ENCODE measurements at places on chromosomes 16 and 17.

DNA sequence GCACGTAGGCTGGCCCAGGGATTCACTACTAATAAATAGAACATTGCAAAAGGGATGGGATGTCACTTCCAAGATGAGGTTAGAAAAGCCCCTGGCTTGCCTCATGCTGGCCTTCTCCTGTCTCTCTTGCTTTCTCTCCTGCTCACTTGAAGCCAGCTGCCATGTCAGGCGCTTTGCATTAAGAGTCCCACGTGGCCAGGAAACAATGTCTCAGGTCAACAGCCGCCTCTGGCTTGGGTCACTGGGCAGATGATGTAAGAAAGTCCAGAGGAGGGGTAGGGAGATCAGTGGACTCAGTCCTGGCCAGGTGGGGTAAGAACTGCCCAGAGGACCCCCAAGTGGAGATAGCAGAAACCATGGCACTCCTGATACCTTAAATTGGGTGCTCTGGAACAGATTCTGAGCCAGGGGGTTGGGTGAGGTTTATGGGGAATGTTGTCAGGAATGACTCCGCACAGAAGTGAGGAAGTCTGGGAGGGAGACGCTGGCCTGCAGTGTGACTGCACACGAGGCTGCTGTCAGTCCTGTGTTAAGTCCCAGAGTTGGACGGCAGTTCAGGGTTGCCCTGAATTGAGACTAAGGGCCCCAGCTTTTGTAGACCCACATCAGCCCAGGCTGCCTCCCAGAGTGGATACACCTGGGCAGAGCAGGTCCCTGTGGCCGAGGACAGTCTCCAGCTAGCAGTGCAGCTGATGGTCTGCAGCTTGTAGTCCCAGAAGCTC lies 17.7 kb downstream of the C16orf82 start:
- no peak for DNase-seq

GRCh38 chr16:1427473-1428461 lies 3.1 kb upstream of the PERCC1 start:
- no peak for DNase-seq

- DNase-seq = no peak
These were observed 74.3 kb downstream of the CA4 start for GRCh38 chr17:60224064-60224463.

DNA sequence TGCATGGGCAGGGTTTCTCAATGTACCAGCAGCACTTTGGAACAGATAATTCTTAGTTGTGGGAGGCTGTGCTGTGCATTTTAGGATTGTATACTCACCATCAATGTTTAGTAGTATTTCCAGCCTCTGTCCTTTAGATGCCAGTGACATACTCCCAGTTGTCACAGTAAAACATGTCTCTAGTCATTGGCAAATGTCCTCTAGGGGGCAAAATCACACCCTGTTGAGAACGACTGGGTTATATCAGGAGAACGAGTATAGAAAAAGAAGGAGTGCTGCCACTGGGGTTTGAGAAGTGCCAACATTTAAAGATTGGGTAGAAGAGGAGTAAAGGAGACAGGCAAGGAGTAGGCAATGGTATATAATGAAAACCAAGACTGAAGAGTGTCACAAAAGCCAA lies 37.9 kb upstream of the SMIM36 start:
- no peak for DNase-seq

- DNase-seq = no peak
These were observed 6.9 kb downstream of the CARMIL2 start for GRCh38 chr16:67651847-67652246.

DNA sequence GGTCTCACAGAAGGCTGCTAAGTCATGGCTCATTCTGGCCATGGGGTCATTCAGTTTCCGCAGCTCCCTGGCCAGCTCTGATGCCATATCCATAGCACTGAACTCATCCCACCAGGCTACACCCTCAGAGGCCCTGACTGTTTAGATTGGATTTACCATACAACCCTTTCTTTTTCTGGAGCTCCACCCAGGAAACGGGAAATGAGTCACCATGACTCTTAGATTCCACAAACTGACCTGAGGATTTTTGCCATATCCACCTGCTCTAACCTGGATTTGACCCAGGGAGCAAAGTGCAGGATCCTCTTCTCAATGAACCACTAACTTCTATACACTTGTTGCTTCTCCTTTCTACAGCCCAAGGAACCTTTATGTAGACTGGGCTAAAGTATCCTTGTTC lies 20.3 kb upstream of the CALB2 start:
- no peak for DNase-seq

GRCh38 chr16:68113765-68114240 lies 28.6 kb downstream of the NFATC3 start:
- DNase-seq = no peak

GRCh38 chr17:82317394-82318168 lies at the start of gene CD7:
CD7 (minus strand) TSS chr17:82317608; CDS start chr17:82317495, 113 bp downstream.
- DNase-seq = no peak

DNA sequence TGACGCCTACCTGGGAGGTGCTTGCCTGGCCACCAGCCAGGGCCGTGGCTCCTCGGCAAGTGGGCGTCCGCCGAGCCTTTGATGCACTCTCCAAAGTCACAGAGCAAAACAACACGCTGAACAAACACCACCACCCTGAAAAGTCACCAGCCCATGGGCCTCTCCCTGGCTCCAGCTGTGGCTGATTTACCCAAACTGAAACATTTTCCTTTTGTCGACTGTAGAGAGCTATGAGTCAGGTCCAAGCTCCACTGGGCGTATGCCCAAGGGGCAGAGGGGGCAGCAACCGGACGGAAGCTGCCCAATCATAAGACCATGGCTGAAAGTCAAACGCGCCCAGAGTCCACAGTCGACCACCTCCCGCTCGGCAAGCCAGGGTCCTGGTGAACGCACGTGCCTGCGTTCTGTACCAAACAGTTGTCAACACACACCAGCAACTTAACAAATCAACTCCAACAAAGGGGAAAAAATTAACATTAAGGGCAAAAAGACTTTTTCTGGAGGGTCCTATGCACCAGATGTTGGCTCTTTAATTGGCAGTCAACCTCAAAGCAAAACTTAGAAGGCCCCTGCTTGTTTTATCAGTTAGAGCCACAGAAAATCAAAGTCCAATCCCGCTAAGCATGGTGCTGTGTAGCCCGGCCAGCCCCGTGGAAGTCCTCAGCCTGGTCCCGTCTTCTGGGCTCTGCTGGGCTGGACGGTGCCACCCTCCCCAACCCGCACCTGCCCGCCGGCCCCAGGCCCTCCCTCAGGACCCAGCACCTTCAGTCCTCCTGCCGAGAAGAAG lies 47.3 kb downstream of the TBC1D16 start:
- no peak for DNase-seq

DNA sequence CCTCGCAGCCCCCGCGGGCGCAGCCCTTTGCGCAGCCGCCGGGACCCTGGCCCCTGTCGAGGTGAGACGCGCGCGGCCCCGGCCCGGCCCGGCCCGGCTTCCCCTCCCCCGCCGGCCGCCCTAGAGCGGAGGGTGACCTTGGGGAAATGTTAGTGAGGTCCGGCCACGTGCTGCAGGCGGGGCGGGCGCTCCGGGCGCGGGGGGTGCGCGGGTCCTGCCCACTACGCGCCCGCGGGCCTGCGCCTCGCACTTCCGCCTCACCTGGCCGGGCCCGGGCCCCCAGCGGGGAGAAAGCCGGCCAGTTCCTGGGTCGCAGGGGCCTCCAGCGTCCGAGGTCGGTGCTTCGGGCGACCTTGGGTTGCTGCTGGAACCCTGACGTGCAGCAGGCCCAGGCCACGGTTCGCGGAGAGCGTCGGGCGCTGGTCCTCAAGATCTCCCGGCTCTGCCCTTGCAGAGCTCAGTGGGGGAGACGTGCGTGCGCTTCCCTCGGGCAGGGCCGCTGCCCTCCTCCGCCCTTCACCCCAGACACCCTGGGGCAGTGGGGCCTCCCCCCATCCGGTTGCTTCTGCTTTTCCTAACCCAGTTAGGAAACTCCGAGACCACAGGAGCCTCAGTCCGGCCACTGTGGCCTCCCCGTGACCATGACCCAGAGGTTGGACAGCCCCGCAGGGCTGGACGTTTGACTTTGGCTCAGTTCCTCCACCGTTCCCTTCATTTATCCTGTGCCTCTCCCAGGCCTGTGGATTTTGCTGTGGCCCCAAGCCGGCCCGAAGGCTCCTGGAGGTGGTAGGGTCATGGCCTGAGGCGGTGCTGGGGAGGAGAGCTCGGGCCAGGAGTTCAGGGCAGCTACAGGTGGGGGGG lies 791 bp downstream of the MCRIP2 start:
- DNase-seq = peak; percentile 35

DNA sequence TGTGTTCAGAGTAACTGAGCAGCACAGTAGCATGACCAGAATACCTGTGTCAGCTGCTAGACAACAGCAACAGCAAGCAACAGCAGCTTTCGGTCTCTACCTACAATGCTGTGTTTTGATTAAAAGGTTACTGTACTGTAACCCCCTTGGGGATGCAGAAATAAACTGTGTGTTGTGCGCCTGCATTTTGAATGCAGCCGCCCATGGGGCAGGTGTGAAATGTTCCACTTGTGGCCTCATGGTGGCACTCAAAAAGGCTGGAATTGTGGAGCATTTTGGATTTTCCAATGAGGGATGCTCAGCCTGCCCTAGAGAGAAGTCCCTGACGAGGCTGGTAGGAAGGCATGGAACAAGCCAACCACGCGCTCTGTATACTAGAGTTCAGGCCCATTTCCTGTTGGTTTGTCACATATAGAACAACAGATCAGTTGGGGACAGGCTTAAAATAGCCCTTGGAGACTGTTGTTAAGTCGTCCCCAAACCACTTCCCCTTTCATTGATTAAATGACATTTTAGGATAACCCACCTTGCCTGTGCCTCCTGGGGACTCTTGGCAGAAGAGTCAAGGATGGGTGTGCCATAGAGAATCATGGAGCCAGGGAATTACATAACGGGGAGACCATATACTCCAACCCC lies 27.1 kb downstream of the SCPEP1 start:
- DNase-seq = no peak

DNA sequence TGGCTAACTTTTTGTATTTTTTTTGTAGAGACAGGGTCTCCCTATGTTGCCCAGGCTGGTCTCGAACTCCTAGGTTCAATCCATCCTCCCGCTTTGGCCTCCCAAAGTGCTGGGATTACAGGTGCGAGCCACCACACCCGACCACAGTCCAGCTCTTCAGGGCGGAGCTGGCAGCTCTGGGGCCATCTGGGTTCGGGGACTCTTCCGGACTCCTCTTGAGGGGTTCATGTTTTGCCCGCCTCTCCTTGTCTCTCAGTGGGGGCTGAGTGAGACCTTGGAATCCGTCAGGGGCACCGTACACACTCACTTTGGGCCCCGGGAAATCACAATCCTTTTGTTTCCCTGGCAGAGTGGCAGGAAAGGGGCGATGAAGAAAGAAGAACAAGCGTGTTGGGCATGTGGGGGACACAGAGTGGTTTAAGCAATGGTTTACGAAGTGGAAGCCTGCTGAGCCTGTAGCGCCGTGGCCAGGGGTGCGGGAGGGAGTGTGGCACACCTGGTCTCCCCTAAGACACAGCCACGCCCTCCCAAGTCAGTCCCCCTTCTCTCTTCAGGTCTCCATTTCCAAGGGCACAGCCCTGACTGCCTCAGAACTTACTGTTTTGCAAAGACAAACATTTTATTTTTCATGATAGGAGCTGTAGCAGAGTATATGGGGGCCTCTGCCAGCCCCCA lies 26.1 kb downstream of the TNS4 start:
- no peak for DNase-seq

DNA sequence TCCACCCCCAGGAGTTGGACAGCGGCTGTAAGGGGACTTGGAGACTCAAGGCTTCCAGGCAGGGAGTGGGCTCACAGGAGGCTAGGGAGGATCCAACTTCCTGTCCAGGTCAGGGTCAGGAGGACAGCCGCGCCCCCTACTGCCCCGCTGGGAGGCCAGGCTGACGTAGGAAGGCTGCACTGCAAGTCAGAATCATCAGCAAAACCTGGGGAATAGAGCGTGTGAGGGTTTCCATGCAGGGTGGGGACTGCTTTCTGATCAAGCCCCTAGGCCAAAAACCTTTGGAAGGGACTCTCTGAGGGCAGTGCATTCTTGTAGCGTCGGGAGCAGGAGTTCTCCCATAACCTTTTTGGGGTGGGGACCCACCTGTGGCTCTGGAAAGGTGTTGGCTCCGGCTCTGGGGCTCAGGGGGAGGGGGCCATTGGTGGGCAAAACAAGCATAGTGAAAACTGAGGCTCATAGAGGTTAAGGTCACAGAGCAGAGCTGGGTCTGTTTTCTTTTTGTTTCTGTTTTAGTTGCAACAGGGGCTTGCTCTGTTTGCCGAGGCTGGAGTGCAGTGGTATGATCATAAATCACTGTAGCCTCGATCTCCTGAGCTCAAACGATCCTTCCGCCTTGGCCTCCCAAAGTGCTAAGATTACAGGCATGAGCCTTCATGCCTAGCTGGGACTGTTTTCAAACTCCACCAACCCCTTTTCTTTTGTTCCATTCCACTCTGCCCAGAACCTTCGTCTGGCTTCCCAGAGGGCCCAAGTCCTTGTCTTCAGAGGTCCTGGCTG lies 22.1 kb downstream of the RAI1 start:
- DNase-seq = no peak

DNA sequence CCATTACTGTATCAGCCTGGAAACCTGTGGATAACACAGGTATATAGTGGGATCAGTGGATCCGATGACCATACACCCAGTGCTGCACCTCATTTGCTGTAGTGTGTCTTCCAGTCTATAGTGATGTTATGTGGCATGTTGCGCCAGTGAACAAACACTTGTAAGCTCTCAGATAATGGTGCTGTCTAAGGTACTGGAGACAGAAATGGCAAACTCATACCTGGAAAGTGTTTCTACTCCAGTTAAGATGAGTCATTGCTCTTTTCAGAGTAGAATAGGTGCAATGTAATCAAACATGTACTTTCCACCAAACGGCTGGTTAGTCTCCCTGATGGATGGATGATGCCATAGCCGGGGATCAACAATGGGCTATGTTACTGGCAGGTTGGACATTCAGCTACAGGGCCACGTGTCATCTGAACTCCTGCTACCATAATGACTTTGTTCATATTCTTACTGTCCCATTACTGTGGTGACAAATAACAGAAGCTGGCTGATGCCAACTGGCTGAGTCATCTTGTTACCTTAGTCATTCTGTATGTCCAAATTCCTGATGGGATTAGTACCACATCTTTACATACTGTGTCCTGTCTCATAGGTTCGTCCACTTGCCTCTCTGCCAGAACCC lies 6.3 kb downstream of the CCL11 start:
- DNase-seq = no peak

DNA sequence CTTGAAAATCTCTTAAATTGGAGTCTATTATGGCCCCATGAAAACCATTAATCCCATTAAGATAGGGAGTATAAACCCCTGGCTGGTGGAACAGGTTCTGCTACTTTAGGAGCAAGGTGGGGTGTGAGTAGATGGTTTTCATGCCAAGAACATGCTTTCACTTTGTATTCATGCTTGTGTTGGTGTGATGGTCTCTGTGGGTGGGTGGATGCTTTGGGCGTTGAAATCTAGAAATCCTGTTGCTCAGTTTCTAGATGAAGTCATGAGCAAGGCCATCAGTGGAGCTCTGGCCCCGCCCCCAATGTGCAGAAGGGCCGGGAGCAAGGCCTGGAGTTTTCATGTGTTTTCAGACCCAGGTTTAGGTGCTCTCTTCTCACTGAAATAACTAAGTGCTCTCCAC lies 20.1 kb downstream of the PLD6 start:
- DNase-seq = peak; percentile 52
